ENCODE measurements at places on chromosomes 11 and 22.
A peak's percentile ranks its signal among the peaks of the same experiment; 100 is the strongest.

DNA sequence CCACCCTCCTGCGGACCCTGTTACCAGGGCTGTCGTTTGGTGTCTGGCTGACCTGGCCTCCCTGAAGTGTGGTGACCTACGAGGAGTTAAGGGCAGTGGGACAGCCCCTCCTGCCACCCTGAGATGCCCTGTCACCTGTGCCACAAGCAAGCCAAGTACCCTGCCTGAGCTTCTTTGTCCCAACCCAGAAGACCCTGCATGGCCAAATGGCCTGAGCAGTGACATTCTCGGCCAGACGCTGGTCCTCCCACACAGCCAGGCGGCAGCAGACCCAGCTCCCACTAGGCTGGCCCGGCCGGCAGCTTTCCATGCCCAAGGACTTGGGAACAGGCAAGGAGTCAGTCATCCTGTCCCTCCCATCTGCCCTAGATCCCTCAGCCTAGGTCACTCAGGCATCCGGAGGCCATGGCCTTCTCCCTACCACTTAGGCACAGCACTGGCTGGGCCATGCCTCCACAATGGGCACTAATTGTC lies 7.6 kb downstream of the ARVCF start:
- DNase-seq: no peak

DNA sequence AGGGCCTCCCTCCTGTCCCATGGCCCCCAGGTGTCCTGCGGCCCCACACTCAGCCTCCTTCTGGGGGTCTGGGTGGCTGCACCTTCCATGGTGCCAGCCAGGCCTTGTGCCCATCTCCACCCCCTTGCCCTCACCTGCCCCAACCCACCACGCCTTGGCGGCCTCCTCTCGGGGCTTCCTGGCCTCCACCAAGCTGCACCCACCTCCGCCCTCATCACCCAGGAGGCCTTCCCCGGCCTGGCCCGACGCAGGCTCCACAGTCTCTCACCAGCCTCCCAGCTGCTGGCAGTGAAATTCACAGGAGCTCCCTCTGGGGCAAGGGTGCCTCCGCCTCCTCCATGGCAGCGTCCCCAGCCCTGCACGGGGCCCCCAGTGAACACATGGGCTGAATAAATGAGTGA lies 35.9 kb upstream of the WNT7B start:
- no peak for DNase-seq

DNA sequence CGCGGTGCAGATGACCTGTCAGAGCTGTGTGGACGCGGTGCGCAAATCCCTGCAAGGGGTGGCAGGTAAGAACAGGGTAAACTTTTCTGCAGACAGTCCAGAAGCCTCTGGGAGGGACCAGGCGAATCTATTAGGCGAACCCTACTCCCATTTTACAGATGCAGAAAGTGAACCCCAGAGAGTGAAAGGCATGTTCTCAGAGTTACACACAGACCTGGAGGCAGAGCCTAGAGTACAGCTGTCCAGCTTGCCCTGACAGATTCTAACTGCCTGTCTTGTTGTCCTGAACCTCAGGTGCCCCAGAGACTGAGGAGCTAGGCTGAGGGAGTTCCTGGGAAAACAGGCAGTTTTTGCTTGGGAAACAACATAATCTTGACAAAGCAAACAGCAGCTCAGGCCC lies 665 bp downstream of the CCS start:
- no peak for DNase-seq

GRCh38 chr22:25048659-25049647 lies 96.4 kb downstream of the KIAA1671 start:
- peak; percentile 57 for DNase-seq

- no peak for DNase-seq
These were observed 860.7 kb upstream of the CCDC90B start for GRCh38 chr11:84146826-84147225.

- DNase-seq: no peak
These were observed 86.5 kb upstream of the PITPNB start for GRCh38 chr22:28005513-28005912.

DNA sequence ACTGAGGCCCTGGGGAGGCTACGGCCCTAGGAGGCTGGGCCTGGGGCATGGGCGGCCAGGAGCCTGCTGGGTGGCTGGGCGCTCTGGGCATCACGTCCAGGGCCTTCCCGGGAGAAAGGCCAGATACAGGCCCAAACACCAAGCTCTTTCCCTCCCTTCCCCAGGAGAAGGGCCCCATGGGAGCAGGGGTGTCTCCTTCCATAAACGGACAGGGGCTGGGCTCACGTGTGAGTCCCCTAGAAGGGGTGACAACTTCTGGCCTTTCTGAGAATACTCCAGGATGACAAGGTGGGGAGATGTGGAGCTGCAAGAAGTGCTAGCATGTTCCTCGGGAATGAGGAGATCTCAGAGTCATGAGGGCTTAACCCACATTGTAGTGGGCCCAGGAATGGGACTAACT lies 19.5 kb upstream of the SYT8 start:
- DNase-seq: no peak

- peak; percentile 78 for DNase-seq
These were observed 4.5 kb upstream of the BCL9L start for GRCh38 chr11:118930094-118930712.

GRCh38 chr11:83073884-83074283 lies 2.2 kb upstream of the RAB30 start:
- no peak for DNase-seq

GRCh38 chr11:24697522-24698111 lies 200.8 kb downstream of the LUZP2 start:
- no peak for DNase-seq

- no peak for DNase-seq
These were observed 92.0 kb downstream of the PPP6R3 start for GRCh38 chr11:68552542-68552941.

- DNase-seq: no peak
These were observed 74.8 kb downstream of the NAT10 start for GRCh38 chr11:34180040-34180813.

DNA sequence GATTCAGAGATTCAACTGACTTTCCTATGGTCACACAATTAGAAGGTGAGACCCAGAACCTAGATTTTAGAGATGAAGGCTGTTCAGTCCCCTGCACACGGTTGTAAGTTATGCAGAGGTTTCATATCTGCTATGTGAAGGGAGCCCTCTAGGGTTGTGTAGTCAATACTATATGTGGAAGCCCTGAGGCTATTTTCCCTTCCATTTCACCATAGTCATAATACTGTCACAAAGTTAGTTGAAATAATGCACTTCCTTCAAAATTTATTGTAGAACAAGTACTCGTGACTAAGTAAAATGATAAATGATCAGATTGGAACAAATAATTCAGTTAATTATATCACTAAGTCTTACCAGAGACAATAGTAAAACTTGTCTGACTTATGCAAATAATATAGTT lies 48.8 kb downstream of the ENDOD1 start:
- no peak for DNase-seq

DNA sequence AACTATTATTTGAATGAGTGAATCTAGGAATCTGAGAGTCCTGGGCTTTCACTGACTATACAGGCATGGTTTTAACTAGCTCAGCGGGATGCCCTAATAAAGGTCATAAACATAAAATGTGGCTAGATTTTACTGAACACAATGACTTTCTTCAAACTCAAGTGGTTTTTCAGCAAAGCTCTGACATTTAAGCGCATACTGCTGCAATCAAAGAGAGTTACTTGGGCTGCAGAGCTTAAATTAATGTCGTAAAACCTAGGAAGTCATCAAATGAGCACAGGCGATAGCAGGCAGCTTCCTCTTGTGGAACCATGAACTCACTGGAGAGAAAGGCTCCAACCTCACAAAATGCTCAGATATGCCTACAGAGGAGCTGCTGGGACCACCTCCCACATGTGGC lies 6.7 kb downstream of the CSNK2A3 start:
- no peak for DNase-seq
